Occipital lobe (tissue), 3 donors: ENCODE measurements at places on chromosomes 3 and 15. TPM values are rescaled to one million over a fixed set of nuclear protein-coding genes. Genes with fewer than 3 reads are reported as not detected.

Gene MOBP
- 0.94 TPM for total RNA-seq

Gene EPHA3
- 349 TPM for total RNA-seq

Gene HIGD2B
- 0.47 TPM for total RNA-seq

Gene ATG3
- 33.4 TPM for total RNA-seq

Gene IQCF5
- not detected for total RNA-seq

Gene ITIH1
- 0.94 TPM for total RNA-seq

Gene STARD9
- 5.1 TPM for total RNA-seq

Gene MYZAP
- total RNA-seq: 1.1 TPM

Gene IL5RA
- total RNA-seq: 0.78 TPM

Gene DUOXA2
- total RNA-seq: not detected

Gene RBPMS2
- total RNA-seq: not detected

Gene PATL2
- 0.78 TPM for total RNA-seq

Gene DPPA2
- total RNA-seq: not detected

Gene FAM107A
- total RNA-seq: 24.8 TPM

GRCh38 chr3:32257641-32258438, 19.4 kb downstream of the CMTM8 start:
- no peak for DNase-seq

- no peak for DNase-seq
Observed at GRCh38 chr3:143865302-143865701, 17.0 kb upstream of the SLC9A9 start.

GRCh38 chr3:172021859-172022258, 17.5 kb upstream of the FNDC3B start:
- DNase-seq: no peak

- no peak for DNase-seq
Observed at GRCh38 chr3:8985411-8985831, 22.1 kb upstream of the RAD18 start.

GRCh38 chr3:32371461-32372212, 20.0 kb upstream of the CMTM7 start:
- DNase-seq: no peak

DNA sequence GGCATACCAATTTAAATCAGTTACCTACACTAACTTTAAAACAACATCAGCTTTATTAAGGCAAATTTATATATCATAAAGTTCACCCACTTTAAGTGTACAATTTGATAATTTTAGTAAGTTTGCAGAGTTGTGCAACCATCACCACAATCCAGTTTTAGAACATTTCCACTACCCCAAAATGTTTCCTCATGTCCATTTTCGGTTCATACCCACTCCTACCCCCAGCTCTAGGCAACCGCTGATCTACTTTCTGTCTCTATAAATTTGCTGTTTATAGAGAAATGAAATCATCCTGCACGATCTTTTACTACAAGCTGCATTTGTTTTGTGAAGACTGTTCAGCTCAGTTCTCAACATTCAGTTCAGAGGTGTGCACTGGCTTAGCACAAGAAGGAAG, 31.5 kb upstream of the FAM81A start:
- DNase-seq: no peak

DNA sequence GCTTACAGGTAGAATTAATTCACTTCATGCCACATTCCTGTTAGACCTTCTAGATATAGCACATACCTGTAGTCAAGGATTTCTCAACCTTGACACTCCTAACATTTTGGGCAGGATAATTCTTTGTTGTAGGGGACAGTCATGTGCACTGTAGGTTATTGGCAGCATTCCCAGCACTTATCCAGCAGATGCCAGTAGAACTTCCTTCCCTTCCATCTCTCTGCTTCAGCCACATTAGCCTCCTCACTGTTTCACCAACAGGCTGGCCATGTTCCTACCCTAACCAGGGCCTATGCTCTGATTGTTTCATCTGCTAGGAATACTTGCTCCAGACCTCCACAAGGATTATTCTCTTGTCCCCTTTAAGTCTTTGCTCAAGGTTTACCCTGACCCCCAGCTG, 68.0 kb upstream of the STAC start:
- no peak for DNase-seq

DNA sequence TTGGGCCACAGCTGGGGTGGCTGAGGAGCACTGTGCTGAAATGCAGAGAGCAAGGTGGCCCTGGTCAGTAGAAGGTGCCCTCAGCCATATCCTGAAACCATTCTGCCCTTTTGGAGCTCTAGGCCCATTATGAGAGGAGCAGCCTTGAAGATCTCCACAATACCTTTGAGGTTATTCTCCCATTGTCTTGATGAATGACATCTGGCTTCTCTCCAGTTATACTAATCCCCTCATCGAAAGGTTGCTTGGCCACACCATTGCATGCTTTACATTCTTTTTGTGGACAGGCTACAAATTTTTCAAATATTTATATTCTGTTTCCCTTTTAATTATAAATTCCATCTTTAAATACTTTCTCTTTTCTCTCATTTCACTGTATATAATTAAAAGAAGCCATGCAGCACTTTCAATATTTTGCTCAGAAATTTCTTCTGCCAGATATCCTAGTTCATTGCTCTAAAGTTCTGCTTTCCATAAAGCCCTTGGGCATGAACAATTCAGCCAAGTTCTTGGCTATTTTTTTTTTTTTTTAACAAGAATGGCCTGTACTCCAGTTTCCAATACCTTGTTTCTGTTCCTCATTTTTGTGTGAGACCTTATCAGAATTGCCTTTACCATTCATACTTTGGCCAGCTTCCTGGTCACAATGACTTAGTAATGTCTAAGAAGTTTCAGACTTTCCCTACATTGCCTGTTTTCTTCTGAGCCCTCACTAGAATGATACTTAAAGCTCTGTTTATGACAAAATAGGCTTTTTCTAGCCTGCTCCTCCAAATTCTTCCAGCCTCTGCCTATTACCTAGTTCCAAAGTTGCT, 138.9 kb upstream of the SGO1 start:
- no peak for DNase-seq

DNA sequence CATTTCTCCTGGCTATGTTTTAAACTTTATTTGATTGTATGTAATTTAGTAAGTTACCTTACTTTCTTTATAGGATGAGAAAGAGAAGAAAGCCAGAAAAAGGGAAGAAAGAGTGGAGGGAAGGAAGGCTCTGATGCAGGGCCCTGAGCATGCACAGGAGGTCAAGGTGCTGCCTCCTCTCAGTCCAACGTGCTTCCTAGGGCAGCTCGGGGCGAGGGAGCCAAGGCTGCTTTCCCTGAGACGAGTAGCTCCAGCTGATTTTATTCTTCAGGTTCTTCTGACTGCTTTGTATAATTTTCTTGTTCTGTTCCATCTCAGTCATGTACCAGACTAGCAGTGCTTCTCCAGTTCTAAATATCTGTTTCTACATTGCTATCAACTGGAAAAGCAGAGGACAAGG, 3.4 kb downstream of the CORO2B start:
- DNase-seq: no peak

- DNase-seq: peak; percentile 3
Observed at GRCh38 chr15:62254137-62254934, 89.3 kb upstream of the C2CD4B start.

GRCh38 chr15:56528136-56528535, 63.2 kb upstream of the MNS1 start:
- DNase-seq: no peak

DNA sequence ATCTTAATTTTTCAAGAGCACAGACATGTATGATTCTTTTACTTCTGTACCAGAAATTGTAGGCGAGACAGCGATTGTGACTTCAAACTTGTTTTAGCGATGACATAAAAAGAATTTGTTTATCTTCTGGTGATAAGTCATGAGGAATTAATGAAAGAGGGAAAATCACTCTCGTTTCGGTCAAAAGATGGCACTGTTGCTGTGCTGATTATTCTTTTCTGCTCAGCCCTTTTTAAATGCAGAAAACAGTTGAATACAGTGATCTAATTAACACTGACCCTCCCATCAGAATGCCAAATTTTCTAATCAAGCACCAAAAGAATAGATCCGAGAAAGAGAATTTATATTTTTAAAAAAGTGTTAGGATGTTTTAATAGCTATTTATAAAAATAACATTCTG, 52.6 kb downstream of the NSUN3 start:
- DNase-seq: no peak

- peak; percentile 58 for DNase-seq
Observed at GRCh38 chr15:80942746-80943565, 46.7 kb downstream of the MESD start.

- DNase-seq: no peak
Observed at GRCh38 chr15:92143765-92144164, 249.9 kb upstream of the ST8SIA2 start.

GRCh38 chr3:134296616-134297015, 46.0 kb upstream of the RYK start:
- DNase-seq: no peak

DNA sequence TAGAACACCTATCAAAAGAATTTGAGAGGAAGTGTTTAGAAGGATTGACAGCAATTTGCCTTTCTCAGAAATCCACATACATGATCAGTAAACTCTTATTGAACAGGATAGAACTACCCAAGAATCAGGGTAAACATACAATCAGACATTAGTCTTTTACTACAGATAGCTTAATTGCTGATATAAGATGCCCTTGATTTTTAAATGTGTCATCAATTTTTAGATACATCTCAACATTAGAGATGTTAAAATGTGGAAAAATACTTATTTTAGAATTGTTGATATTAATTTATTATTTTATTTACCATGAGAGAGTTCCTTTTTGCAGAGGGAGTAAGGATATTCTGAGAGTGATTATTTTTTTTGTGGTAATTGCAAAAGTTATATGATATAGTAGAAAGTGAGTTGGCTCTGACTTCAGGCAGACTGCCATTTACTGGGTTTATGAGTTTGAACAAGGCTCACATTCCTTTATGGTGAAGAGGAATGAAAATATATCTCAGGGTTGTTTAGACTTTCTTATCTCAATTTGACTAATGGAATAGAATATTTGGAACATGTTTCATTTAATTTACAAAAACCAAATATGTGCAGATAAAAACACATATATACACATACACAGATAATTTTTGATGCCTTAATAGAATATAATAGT, 302.8 kb upstream of the GOLIM4 start:
- DNase-seq: no peak

DNA sequence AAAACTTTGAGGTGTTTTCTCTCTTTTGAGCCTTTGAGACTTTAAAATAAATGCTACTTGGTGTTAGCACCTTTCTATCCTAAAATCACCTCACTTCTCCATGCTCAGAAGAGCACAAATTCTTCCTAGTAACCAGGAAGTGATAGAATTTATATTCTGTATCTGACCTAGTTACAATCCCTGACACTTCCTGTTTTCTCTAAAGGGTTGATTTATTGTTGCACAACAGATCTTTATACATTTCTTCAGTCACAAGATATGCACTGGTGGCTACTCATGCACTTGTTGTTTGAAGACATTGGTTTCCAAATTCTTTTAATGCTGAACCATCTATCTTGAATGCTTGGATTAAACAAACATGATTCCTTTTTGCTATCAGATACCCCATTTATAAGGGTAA, 47.2 kb upstream of the CNTN3 start:
- DNase-seq: no peak

GRCh38 chr15:92170897-92171296, 222.8 kb upstream of the ST8SIA2 start:
- DNase-seq: no peak

GRCh38 chr3:186821429-186822387, 15.4 kb upstream of the RFC4 start:
- DNase-seq: no peak

GRCh38 chr3:188914552-188914951, 257.2 kb upstream of the TPRG1 start:
- no peak for DNase-seq

- DNase-seq: peak; percentile 66
Observed at GRCh38 chr3:66428733-66429132, 72.1 kb downstream of the LRIG1 start.

GRCh38 chr15:68791431-68792283, 29.0 kb downstream of the ANP32A start:
- DNase-seq: no peak

DNA sequence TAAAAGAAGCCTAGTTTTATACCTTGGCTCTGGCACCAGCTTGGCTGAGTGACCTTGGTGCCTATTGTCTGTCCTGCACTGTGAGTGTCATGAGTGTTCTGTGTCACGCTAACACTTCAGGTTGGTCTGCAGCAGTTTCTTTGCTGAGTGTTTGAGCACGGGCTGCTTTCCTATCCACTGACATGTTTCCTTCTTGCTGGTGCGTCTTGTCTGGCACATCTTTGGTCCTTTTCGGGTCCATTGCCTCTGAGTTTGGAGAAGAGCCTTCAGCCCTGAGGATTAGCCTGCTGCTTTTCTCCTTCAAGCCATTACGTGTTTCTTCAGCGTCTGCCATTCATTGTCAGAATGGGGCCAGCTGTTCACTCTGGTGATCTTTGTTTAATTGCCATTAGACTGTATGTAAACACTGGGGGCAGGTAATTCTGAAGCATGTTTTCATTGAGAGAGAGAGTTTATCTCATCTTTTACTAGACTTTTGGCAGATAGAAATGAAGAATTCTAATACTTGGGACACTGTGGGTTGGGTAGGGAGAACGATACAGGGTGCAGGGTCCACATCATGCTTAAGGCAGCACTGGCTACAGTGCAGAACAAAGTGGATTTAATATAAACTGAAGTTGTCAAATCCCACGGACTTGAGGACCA, 55.5 kb downstream of the LRRC28 start:
- no peak for DNase-seq

GRCh38 chr3:14563946-14564539, 23.9 kb upstream of the GRIP2 start:
- DNase-seq: no peak

DNA sequence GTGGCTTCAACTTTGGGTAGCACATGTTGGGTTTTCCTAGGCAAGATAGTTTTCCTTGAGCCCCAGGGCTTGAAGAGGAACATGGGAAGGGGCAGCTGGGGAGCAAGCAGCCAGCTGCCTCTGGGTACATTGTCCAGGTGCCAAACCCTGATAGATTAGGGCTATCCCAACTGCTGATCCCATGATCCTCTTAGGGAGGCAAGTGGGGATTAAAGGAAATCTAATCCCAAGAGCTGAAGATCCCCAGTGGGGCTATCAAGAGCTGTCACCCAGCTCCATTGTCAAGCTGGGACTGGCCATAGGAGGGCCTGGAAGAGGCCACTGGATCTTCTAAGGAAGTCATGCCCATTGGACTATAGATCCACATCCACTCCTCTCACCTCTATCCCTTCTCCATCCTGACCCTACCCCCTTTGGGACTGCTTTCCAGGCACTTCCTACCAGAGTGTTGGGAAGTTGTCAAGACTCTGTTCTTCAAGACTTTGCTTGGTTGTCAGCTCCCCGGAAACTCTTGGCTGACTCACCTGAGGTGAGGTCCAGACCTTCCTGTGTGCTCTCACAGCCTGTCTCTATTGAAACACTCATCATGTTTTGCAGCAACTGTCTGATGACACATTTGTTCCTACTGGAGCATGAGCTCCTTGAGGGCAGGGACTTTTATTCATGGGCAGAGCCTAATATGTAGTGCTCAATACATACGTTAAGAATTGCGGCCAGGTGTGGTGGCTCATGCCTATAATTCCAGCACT, 5.9 kb downstream of the CAMK2N2 start:
- no peak for DNase-seq

DNA sequence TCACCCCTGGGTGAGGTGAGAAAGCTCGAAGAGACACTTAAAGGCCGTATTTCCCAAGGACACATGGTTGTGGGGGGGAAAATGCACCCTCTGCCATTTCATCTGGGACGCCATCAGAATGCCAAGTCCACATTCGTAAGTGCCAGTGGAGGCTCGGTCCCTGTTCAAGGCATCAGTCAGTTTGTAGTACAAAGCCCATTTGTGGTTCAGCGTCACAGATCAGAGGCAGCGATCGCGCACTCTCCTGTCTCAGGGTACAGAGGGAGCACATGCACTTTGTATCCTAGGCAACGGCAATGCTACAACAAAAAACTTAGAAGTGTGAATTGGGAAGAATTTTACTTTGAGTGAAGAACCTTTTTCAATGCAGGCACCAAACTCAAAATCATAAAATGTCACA, 27.2 kb downstream of the SEMA6D start:
- DNase-seq: no peak
